ENCODE measurements at places on chromosomes 4 and X.

GRCh38 chr4:174494726-174495125 is 27.6 kb downstream of the HPGD start:
- no peak for DNase-seq

DNA sequence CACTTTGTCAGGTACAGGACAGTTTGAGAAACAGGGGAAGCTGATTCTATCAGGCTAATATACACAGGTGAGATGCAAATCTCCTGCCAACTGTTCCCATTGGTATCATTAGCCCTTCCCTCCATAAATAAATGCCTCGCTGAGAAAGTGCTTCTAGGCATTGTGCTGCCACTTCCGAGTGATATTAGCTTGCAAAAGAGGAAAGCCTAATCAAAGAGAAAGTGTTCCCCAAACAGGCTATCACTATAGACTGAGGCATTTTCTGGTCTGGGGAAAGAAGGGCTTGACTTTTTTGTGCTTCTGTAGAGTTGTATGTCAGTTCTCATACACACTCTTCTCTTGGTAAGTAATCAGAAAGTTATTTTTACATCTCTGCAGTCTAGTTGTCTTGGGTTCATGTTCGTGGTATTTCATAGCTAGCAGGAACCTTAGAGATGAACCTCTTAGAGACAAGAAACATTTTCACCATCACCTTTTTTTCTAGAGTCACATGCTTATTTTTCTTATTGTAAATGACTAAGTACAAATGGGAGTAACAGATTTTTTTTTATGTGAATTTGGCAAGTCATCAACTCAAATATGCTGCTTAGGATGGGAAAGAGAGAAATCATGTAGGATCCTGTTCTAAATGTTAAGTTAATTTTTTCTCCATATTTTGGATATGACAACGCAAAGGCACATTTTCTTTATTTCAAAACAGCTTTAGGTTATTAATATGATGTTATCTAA is 1009.8 kb downstream of the ADGRL3 start:
- DNase-seq, result no peak

- DNase-seq, result no peak
Measured at GRCh38 chrX:43836435-43837184, 45.6 kb downstream of the MAOB start.

DNA sequence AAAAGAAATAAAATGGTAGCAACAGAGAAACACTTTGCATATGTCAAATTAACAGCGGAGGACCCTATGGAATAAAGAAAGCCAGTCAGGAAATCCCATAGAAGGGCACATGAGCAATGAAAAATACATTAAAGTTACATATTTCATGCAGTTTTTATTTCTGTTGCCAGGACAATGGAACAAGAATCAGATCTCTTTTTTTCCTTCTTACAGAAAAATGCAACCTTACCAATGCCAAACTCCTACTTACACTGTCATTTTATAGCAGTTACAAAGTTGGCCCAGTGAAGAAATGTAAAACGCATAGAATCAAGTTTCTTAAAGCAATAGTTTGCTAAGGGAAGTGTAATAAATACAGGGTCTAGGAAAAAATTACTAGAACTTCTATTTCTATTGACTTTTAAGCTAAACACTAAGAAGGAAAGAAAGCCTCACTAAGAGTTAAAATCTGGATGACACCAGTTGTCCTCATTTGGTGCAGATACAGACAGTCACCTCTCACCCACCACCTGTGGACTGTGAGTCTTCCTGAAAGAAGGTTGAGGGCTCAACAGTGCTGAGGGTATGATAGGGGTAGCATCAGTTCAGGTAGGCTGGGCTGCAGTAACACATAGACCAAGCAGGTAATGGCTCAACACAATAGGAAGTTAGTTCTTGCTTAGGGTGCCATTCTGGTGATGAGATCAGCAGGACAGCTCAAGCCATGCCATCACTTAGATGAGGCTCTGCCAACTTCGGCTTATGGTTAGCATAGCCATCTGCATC is 224.6 kb downstream of the ANAPC10 start:
- DNase-seq, result no peak

- DNase-seq, result no peak
Measured at GRCh38 chr4:35102066-35102465, 1142.2 kb downstream of the ARAP2 start.

DNA sequence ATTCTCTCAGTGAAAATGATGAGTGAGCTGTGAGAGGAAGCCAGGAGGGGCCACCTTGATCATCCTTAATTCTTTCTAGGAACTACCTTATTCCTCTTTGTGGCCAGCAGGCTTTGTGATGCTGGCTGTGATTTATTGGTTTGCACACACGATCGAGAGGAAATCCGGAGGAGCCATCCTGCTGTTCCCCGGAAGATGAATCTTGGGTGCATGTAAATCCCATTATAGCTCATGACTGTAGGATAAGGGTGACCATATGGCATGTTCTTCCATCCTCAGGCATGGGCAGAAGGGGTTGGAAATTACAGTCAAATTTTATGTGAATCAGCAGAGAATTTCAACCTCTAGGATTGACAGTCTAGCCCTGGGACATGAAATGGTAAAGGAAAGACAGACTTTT is 254.5 kb downstream of the UNC5C start:
- DNase-seq, result no peak

- DNase-seq, result no peak
Measured at GRCh38 chr4:54566608-54567007, 91.1 kb upstream of the KIT start.

GRCh38 chrX:16223385-16223784 is 56.1 kb downstream of the MAGEB17 start:
- no peak for DNase-seq

DNA sequence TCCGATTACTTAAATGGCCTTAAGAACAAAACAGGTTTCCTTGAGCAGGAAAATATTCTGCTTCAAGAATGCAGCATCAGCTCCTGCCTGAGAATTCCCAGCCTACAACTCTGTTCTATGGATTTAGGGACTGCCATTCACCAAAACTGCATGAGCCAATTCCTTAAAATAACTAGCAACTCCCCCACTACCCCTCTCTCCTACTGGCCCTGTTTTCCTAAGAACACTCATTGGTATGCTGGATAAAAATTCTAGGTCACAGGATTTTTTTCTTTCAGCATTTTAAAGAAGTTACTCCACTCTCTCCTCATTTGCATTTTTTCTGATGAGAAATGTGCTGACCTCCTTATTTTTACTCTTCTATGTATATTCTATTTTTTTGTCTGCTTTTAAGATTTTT is 347.1 kb downstream of the IDS start:
- DNase-seq, result no peak

DNA sequence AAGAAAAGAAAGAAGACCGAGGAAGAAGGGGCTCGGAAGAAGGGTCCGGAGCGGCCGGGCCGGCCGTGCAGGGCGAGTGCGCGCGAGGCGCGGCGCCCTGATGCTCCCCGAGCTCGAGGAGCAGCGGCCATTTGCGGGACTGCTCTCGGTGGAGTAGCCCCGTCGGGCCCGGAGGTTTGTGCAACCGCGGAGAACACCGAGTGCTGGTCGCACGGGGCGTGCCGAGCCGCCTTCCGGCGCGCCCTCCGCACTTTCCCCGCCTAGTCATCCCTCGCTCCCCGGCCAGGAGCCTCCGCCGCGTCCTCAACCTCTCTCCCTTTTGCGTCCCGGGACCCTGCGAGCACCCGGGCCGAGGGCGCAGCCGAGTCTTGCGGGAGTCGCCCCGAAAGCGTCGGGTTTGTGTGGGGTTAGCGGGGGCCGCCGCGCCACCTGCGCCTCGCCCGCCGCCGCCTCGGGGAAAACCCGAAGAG is 127.4 kb downstream of the LAS1L start:
- DNase-seq, result no peak

GRCh38 chr4:139973616-139974015 is 180.4 kb downstream of the MAML3 start:
- DNase-seq, result no peak

- no peak for DNase-seq
Measured at GRCh38 chrX:104419211-104419610, 146.8 kb upstream of the IL1RAPL2 start.

- DNase-seq, result no peak
Measured at GRCh38 chrX:151988706-151989299, 14.3 kb upstream of the GABRE start.

- DNase-seq, result no peak
Measured at GRCh38 chr4:115456231-115456630, 342.8 kb upstream of the NDST4 start.

GRCh38 chr4:178612733-178613132 is 1170.5 kb upstream of the AGA start:
- no peak for DNase-seq

DNA sequence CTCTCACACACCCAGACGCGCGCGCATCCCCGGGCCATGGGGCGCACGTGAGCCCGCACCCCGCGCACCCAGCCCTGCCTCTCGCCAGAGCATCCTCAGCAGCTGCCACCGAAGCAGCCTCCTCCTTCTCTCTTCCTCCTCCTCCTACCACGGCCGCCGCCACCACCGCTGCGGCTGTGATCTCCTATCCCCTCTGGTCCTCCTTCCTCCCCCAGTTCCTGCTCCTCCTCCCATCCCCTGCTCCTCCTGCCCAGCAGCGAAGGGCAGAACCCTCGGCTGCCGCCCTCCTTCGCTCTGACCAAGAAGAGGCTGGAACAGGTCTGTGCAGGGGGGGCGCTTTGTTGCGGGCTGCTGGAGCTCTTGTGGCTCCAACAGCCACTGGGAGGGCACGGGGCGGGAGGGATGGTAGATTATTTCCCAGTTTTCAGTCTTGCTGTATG is 148.7 kb upstream of the CHRDL1 start:
- DNase-seq, result no peak

DNA sequence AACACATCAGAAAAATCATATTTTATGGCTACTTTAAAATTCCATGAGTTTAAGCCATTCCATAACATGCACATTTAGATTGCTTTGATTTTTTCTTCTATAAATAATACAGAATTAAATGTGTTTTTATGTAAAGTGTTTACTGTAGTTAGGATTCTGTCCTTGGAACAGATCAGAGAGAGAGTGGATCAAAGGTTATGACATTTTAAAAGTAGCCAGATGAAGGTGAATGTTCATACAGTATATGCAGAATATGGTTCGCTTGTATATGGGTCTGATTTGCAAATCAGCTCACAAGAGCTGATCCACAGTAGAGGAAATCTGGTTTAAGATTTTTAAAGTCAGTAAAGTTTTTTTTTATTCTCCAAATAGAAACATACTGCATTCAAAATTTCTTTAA is 7.2 kb upstream of the PALLD start:
- no peak for DNase-seq

- no peak for DNase-seq
Measured at GRCh38 chr4:37659696-37660095, 26.5 kb downstream of the RELL1 start.

DNA sequence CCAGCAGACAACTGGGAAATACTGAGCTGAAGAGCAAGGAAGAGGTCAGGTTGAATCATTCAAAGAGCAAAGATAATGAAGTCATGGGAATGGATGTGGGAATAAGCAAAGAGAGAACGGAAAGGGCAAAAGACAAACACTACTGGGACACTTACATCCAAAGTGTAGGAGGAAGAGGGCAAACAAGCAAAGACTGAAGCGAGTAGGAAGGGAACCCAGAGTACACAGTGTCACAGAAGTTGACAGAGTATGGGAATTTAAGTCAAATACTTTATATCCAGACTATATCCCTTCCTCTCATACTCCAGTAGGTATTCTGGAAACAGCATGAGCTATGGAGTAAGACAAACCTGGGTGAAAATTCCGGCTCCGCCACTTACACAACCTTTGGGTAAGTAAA is 12.5 kb downstream of the GPC3 start:
- DNase-seq, result no peak

GRCh38 chr4:67779631-67780030 is 25.4 kb upstream of the GNRHR start:
- DNase-seq, result no peak

DNA sequence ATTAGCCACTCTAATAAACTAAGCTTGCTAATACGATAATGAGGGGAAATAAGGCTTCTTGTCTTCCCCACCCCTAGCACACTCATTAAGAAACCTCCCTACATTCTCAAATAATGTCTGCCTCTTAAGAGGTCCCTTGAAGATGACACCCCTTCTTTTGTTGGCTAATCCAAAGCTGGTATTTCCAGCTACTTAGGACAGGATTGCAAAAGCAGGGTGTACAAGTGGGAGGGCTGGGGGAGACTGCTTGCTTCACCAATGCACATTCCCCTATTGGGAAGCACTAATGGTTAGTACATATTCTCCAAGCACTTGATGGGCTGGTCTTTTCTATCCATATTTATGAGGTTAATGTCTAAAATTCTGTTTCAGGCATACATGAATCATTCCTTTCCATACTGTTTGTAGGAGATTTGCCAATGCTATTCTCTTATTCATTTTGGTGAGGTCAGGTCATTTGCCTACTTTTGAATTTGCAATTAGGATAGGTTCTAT is 16.8 kb upstream of the TIMM8A start:
- DNase-seq, result no peak

DNA sequence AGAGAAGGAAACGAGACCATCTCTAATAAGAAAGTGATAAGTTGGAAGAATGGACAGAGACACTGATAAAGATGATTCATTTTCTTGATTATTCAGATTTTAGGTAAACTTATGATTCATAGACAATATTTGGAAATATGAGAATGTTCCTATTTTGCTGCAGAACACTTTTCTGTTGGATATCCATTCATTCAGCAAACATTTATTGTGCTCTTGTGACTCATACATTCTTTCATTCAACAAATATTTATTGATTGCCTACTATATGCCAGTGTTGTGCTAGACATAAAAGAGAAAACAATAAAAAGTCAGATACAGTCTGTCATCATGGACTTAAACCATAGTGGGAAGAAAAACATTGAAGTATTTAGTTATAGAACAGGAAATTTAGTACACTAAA is 1232.0 kb downstream of the STIM2 start:
- no peak for DNase-seq

- DNase-seq, result no peak
Measured at GRCh38 chr4:132860976-132861375, 288.1 kb upstream of the PCDH10 start.

- no peak for DNase-seq
Measured at GRCh38 chr4:146638786-146639505, at the start of gene POU4F2. Gene POU4F2, plus strand, starts transcription at chr4:146638893. Its CDS starts 248 bp downstream, at chr4:146639141.

DNA sequence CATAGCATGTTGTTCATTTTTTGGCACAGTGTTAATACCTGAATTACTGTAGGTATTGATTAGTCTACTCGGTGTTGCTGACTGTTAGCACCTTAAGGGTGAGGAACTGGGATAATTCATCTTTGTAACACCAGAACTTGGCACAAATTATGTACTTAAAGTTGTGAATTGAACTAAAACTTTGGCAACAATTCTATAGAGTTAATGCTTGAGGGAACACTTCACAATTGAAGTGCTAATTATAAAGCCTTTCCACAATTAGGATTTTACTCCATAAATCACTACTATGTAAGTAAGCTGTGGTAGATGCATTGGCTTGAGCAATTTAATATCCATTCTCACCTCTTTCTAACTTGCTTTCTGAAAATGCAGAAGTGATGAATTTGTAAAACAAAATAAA is 686.7 kb downstream of the PDHA2 start:
- DNase-seq, result no peak

GRCh38 chrX:120672389-120672788 is 42.5 kb upstream of the C1GALT1C1 start:
- DNase-seq, result no peak

DNA sequence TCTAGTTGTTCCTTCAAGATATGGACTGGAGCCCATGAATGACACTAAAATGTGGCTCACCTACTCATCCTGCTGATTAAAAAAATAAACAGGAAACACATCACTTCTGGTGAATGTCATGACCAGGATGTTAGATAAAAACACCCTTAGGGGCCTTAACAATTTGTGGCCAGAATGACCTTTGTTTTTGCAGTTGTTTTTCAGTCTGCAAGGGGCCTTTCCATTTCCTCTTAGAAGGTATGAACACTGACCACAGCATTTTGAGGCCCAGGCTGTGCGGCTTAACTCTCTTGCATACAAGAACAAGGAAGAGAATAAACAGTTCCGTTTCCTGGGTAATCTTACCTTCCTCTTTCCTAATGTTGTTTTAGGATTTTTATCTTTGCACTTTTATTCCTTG is 113.2 kb downstream of the IL1RAPL2 start:
- no peak for DNase-seq
